ENCODE measurements at places on chromosomes 5 and 9.

DNA sequence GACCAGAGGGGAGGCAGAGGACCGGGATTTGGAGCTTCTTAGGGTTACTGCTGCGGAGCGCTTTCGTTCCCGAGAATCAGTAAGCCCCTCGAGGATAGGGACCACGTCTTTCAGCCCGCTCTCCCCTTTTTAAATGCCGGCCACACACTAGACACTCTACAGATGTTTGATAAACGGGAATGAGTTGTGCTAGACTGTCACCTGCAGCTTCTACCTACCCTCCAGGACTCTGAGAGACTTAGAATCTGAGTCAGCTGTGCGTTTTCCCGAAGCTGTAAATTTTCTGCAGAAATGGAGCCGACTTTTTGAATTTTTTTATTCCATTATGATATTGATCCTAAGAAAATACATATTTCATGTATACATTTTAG is 670 bp downstream of the CCDC171 start:
- no peak for DNase-seq

- peak; percentile 41 for DNase-seq
Measured at GRCh38 chr5:119287547-119288111, 68.2 kb upstream of the TNFAIP8 start.

DNA sequence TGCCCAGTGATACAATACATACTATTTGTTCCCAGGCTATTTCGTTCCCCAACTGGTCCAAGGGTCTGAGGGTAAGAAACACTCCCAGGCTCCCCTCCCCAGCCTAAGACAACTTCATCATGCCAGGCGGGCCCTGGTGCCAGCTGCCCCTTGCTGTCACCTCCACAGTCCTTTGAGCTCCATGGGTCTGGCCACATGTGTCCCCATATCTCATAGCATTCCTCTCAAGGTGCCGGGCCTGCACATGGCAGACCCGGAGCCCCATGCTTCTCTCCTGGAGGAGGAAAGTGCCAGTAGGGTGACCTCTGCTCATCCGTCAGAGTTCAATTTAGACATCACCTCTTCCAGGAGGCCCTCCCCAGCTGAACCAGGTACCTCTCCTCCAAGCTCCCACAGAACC is 120.5 kb downstream of the C5orf15 start:
- no peak for DNase-seq

DNA sequence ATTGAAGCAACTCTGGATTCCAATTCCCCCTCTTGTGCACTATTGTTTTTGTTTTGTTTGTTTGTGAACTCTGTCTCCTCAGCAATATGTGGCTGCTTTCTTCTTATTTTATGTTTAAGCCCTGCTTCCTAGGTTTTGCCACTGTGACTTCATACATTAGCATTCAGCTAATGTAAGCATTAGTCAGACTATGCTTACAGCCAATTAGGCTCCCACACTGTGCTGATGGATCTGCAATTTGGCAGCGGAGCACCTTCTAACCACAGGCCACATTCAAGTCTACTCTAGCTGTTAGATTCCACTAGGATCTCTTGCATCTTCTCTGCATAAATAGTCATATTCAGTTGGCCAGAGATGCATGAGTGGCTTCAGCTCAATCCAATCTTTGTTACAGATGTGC is 9.6 kb upstream of the BICD2 start:
- no peak for DNase-seq

DNA sequence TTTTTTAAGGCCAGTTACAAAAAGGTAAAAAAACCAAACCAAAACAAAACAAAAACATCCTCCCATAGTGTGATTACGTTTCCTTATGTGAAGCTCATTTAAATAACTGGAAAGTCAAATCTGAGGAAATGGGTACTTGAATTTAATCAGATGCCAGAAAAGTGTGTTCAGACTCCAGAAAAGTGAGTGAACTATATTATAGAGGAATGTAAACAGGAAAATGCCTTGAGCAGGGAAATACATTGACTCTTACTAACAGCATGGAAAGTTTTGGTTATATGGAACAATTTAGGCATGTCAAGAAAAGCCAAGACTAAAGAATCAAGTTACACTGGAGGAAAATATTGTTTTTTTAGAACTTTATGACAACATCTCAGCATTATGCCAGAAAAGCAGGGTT is 37.8 kb upstream of the RNF20 start:
- no peak for DNase-seq

DNA sequence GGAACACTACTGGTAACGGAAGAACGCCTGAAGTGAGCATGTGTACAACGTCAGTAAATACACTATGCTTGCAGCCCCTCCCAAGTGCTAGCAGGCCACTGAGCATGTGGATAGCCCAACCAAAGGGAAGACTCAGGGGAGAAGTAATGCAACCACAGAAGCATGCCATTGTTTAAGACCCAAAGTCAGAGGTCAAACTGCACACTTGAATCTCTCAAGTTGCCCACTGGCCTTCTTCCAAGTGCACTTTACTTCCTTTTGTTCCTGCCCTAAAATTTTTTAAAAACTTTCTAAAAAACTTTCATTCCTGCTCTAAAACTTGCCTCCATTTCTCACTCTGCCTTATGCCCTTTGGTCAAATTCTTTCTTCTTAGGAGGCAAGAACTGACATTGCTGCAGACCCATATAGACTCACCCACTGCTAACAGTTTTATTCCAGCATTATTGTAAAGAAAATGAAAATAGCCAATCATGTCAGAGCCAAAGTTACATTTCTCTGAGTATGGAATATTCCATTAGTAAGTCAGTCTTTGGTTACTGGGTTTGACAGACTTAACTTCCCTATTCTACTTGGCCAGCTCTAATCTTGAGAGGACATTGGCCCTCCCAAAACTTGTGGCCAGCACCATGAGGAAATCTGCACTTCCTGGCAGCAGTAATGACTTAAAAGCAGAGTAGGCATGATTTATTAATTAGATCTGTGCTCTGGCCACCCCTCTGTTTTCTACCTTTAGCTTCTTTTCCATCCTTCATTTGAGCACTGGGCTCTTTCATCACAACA is 76.9 kb downstream of the TSSK1B start:
- no peak for DNase-seq

DNA sequence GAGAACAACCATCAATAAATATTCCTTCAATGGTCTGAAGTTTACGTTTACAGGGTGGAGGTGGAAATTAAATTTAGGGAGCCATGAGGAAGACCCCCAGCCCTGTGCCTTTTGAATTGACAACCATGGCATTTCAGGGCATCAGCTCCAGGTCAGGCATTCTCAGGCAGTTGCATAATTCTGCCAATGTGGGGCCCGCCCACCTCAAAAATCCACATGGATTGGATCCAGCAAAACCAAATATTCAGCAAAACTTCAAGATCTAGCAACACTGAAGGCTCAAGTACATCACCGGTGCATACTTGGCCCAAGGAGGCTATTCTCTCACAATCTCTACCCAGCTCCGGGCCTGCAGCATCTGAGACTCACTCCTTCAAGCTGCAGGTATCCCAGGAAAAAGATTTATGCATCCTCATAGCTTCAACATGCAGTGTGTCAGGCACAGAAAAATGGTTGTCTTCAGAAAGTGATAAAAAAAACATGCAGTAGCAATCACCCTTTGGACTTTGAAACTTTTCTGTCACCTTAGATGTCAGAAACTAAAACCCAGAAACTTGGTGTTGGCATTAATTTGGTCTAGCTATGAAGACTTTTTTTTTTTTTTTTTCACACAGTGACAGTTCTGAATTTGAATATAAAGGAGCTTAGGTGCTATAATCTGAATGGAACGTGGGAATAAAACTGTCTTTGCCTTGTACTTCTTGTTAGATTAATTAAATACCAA is 21.4 kb upstream of the ANXA2R start:
- DNase-seq, result no peak

GRCh38 chr5:150633429-150633828 is 7.0 kb upstream of the SYNPO start:
- DNase-seq, result no peak

GRCh38 chr5:157059093-157059539 is at the start of gene HAVCR1:
TSS of gene HAVCR1 (minus strand) at chr5:157059116. CDS start at chr5:157057943, 1,173 bp downstream.
- DNase-seq, result no peak

DNA sequence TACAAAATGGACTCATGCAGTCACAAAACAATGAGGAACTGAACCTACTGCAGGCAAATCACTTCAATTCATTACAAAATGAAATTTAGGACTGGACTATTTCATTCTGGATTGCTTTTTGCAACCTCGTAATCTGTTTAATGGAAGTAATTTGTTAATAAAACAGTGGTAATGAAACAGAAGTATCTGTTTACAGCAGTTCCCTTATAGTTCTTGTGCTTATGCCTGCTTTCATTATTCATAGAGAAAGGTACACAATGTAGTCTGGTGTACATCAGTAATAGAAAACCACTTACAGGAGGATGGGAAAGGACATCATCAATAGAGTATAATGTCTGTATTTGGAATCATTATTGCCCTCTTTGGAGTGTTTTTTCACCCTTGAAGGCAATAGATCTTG is 389.2 kb upstream of the NUDT12 start:
- no peak for DNase-seq

DNA sequence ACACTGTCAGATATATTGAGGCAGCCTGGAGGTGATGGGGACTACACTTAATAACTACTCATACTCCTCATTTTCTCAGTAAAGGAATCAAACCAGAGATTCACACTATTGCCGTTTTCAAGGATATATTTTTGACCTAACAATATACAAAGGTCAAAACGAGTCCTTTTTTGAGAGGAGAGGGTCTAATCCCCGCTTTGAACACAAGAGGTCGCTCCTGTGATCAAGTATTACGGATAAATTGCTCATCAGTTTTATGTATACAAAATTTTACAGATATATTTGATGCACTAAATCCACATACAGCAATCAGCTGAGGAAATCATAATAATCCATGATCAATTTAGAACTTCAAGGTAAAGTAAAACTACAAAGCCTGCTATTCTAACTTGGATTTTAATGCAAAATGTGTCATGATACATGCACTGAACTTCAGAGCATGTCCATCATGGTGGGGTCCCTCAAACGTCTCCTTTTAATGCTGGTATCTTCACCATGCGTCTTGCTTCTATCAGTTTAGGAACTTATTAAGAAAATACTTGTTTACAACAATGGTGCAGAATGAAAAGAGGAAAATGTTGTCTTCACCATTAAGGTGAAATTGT is 2.5 kb upstream of the ISL1 start:
- peak; percentile 47 for DNase-seq

DNA sequence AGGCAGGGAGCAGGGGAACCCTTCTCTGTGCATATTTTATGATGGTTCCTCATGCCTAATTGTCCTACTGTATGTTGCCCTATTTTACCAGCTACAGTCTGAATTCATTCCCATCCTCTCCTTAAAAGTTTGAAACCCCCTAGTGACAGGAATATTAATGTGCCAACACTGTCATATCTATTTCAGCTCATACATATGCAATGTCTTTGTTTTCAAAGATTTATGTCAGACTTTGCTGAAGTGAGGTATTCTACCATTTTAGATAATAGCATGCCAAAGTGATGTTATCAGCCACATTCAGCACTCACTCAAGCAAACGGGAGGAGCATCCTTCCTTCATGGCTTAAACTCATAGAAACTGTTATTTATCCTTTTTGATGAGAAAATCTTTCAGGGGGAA is 696.5 kb downstream of the NR2F1-AS1 start:
- no peak for DNase-seq

- peak; percentile 80 for DNase-seq
Measured at GRCh38 chr5:74684900-74685851, at the start of gene HEXB. TSS of gene HEXB (plus strand) at chr5:74685233. CDS start at chr5:74685261, 28 bp downstream.

- no peak for DNase-seq
Measured at GRCh38 chr9:131608493-131609037, 63.2 kb downstream of the PRRT1B start.

GRCh38 chr5:54242297-54242696 is 68.1 kb downstream of the ARL15 start:
- no peak for DNase-seq

DNA sequence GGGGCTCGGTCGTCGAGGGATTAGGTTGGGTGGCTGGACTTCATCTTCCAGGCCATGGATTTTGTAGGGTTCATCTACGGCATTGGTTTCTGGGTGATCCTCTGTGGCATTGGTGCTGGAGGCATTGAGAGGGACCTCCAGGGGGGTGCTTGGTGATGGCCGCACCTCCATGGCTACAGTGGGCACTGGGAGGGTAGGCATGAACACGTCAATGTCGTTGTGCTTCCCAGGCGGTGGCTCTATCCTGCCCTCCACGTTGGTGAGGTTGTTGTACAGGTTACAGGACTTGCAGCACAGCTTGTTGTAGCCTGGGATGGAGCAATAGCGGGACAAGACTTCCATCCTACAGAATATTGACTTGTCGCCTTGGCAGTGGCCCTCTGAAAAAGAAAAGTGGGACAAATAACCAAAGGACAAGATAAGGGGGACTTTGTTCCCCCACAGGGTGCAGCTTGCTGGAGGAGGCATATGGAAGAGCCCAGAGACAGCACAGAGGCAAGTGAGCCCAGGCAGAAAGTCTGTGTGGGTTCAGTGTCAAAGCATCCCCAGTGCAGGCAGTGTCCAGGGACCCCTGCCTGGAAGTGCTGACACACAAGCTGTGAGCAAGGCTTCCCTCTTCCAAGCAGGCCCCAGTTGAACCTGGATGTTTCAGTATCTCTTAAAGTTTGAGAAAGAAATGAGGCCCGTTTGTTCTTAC is 53.9 kb downstream of the ZNF354C start:
- DNase-seq, result no peak
